ENCODE measurements at places on chromosomes 5 and 9.

DNA sequence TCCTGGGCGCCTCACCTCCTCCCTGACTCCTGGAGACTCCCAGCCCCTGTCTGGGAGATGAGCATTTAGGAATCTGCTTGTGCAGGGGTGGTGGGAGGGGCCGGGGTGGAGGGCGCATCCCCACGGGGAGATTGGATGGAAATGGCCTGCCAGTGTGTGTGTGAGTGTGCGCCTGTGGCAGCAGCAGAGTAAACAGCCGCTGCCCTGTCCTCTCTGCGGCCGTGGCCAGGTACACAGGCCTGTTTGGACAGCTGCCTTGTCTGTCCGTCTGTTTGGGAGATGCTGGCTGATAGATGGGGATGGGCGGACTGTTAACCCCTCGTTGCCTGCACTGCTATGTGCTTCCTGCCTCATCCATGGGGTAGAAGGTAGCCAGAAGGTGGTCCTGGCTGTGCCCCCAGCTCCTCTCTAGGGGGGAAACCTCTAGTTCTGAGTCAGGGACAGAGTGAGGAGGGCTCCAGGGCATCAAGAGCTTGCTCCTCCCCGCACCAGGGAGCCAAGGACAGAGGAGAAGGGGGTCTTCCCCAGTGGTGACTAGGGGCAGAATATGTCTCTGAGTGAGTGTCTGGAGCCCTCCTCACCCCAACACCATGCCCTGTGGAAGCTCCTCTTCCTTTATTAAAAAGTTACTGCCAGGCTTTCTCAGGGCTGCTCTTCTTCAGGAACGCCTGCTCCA, 60.1 kb downstream of the LMX1B start:
- DNase-seq, result no peak

DNA sequence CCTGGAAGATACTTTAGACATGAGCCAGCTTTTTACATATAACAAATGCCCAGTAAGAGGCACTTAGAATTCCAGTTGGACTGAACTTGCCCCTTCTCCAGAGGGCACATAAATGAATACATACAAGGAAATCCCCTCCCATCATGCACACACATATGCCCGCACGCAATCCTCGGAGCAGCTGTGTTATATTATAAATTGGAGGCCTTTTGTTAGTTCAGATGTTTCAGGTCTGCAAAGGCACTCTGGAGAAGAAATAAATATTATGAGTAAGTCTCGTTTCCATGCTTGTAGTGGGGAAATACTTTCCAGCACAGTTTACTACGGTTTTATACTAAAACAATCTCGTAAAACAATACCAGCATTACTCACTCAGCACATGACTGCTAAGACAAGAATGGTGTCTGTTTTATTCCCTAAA, 17.6 kb upstream of the MUSK start:
- no peak for DNase-seq

DNA sequence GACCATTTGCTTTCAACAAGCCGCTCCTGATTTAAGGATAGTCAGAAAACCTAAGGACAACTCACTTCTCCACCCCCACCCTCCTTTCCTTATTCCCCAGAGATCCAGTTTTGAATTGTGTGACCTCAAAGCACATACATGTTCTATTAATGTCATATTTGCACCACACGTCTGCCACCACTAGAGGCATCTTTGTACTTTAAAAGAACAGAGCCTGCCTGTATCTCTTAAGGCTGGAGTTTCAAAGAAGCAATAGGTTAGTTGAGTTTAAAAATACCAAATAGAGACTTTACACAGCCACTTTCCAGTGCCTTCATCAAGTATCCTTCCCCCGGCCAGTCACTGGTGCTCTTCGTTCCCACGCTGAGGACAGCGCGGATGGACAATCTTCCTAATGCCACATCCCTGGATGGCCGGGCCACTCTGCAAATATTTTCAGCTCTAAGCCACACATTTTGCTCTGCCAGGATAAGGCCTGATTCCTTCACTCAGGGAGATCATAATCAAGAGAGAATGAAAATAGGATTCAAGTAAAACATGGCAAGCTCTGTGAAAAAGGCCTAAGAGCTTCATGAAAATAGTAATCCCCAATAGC, 146.3 kb downstream of the SNCAIP start:
- peak; percentile 11 for DNase-seq

DNA sequence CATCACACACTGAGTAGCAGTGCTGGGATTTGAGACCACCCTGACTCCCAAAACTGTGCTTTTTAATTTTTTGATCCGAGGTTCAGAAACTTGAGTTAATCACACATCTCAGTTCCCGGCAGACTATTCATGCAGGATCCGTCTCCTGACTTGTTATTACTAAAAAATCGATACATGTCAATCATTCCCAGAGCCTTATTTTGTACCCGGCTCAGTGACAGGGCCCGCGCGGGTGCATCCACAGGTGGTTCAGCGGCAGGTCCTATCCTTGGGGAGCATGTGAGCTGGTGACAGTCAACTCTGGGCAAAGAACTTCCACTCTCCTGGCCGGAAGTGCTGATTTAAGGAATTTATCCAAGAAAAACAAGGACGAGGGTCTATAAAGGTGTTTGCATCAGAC, 95.9 kb upstream of the MVB12B start:
- DNase-seq, result no peak

DNA sequence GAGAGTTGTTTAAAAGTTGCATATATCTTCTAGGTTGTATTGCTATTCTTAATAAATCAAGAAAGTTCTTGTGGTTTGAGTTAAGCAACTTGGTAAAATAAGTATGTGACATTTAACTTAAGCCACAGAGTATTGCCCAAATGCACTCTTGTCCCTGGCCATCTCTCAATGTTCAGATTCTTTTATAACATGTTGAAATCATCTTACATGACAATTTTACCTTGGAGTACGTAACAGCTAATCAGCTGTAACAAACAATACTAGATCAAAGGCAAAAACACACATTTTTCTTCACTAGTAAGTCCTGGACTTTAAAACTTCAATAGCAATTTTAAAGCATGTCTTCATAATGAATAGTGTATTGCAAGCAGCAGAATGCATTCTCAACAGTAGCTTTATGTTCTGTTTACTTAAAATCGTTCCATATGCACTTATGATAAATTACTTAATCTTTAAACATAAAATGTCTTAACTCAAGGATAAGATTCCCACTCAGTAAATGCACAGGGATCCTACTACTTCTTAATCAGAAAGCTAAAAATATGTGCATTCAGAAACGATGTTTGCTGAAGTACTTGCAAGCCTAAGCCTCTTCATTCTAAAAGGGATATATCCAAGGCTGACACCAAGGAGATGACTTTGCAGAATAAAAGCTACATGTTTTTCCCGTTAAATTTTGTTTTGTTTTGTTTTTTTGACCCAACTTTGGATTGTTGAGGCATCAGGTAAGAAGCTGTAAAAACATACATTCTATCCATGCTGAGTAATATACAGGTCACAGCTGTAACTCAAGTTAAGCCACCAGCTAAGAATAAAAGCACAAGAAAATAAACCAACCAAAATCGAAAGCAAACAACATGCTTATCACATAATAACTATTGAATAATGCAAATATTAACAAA, 86.1 kb upstream of the NFIB start:
- no peak for DNase-seq

- DNase-seq, result no peak
Observed at GRCh38 chr9:16628413-16628812, 242.1 kb downstream of the BNC2 start.

- DNase-seq, result peak; percentile 21
Observed at GRCh38 chr9:9790216-9790872, 822.5 kb downstream of the PTPRD start.

DNA sequence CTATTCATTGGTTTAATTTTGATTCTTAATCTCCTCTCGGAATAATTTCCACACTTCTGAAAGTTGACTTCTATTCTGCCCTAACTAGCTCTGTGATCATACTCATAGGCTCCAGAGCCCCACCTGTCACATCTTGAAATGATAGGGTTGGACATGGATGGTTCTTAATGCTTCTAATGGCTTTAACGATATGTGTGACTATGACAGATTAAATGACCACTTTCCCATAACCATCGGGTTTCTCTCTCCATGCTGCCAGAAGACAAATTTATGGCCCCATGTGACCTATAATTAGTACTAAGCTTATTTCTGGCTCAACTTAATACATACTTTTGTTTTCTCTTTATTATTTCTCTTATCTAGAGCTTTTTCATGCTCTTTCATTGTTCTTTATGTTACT, 251.1 kb upstream of the TUT7 start:
- DNase-seq, result no peak

DNA sequence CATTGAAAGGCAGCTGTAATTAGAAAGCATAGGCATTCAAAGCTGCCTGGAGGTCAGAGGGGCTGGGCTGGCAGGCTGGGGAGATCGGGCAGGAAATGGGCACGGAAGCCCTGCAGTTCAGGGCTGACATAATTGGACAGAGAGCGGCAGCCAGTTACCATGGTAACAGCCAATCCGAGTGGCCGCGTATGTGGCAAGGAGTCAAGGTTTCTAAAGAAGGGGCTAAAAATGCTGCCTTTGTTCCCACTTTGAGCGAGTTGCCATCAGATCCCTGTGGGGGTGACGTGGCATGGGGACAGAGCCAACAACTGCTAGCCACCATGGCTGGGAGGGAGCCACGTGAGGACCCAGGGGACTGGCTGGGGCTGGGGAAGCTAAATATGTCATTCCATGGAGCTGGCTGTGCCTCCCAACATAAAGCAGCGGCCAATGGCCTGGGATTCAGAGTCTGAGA, 44.7 kb upstream of the NDFIP1 start:
- peak; percentile 57 for DNase-seq

DNA sequence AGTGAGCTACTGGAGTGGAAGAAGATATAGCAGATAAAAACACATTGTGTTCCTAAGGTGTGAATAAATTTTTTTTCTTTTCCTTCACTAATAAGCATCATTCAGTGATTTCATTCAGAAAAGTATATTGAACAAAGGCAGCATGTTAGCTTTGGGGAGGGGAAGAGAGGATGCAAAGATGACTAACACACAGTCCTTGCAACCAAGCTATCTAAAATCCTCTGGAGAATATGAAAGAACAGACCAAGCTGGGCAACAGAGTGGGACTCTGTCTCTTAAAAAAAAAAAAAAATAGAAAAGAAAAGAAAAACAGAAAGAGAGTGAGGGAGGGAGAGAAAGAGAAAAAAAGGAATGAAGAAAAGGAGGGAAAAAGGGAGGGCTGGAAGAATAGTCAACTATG, 22.3 kb upstream of the OMD start:
- no peak for DNase-seq

DNA sequence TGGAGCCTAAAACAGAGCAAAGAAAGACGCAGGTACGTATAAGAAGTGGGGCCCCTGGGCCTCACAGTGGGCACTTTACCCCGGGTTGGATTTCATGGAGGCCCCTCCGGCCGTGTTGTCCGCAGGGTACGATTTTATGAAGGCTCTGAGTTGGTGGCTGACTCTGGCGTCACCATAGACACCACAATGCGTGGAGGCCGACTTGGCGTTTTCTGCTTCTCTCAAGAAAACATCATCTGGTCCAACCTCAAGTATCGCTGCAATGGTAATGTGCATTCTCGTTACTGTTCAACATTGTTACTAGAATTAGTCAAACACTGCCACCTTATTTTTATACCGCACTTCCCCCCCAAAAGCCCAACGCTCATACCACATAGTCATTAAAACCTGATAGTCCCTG, 47.1 kb downstream of the THBS4 start:
- no peak for DNase-seq

DNA sequence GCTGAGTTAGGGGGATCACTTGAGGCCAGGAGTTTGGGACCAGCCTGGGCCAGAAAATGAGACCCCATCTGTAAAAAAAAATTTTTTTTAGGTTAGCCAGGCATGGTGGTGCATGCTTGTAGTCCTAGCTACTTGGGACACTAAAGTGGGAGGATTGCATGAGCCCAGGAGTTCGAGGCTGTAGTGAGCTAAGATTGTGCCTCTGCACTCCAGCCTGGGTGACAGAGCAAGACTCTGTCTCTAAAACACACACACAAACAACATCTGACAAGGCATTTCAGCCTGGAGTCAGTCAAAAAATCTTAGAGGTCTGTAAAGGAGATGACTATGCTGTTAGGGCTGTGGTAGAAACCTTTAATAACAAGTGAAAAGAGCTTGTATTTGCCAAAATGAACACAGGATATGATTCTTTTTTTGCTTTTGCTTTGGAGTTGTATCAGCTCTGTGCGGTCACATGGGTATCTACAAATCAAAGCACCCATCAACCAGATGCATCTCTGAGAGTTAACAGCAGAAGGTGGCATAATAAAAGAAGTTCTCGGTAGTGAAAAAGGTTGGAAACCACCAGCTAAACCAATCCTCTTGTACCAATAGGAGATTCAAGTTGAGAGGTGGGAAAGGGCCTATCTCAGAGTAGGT, 3.6 kb upstream of the PSMD5 start:
- peak; percentile 80 for DNase-seq

DNA sequence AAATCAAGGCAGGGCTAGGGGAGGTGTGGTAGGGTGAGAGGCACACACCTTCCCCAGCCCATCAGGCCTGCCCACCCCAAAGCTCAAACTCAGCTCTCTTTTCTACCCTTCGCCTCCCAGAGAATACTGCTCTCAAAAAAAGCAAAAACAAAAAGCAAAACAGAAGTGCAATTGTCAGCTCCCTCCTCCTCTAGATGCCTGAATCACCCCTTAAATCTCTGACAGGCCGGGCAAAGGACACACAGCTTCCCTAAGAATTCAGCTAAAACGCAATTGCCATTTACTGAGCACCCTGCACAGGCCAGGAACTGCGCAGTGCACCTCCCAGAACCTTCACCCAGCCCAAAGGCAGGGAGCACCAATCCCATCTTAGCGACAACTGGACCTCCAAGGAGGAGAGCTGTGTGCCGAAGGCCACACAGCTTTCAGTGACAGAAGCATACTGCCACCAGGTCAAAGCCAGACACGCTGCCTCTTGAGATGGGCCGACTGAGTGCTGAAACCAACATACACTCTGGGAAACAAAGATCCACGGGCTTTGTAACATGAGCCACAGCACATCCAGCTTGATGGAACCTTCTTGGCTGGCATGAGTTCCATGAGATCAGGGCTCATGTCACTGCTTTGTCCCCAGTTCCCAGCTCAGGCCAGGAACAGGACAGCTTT, 53.4 kb upstream of the STXBP1 start:
- DNase-seq, result no peak

DNA sequence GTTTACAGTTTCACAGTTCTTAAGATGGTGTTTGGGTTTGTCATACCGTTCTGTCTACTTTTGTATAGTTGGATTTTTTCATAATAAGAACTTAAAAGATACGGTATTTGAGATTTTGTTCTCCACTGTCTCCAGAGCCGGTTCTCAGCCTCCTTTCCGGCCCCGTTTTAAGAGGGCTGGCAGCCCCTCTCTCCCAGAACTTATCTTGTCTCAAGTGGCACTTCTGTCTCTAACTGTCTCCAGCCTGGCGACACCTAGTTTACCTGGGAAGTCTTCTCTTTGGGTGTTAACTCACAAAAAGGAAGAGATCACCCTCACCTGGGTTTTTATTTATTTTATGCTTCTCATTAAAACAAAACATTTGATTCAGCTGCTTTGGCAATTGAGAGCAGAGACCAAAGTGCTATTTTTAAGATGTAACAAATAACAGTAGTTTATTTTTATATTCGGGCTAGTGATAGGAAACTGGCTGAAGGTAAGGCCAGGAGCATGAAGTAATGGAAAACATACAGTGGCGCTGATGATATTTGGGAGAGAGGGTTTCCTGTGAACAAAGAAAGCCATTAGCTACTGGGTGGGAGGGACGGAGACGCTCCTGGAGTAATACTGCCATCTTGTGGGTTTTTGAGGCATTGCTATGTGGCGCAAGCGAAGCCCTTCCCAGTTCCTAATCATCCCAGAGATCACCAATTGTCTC, 48.3 kb downstream of the ACER2 start:
- peak; percentile 69 for DNase-seq

Data from activated CD4-positive, alpha-beta T cell treated with anti-CD3 and anti-CD28 coated beads, Interleukin-10, Interleukin-2, amounts not matched to agents 100 ng/mL and 50 ng/mL, durations not matched to agents 16 hours and 8 hours (primary cell).